ENCODE measurements at places on chromosomes 7 and 10. TPM values are rescaled to one million over a fixed set of nuclear protein-coding genes. Genes with fewer than 3 reads are reported as not detected.

DNA sequence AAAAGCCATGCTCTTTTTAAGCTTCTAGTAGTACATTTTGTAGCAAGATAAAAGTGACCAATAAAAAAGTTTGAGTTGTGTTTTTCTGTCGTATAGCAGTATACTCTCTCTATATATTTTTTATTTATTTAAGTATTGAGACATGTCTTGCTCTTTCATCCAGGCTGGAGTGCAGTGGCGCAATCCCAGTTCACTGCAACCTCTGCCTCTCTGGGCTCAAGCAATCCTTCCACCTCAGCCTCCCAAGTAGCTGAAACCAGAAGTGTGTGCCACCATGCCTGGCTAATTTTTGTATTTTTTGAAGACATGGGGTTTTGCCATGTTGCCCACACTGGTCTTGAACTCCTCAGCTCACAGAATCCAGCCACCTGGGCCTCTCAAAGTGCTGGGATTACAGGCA, 2.8 kb downstream of the SUGCT start:
- DNase-seq = no peak
- H3K4me1 ChIP-seq = peaks cover 4% of the 10 kb centered on the region
- H3K27me3 ChIP-seq = no peaks in the 10 kb centered on the region
- H3K36me3 ChIP-seq = peaks cover 4% of the 10 kb centered on the region
- H3K27ac ChIP-seq = no peak overlapping the region

GRCh38 chr10:23512355-23513058, 73.6 kb downstream of the OTUD1 start:
- H3K4me1 ChIP-seq = peaks cover 3% of the 10 kb centered on the region
- no peak overlapping the region for H3K27ac ChIP-seq
- DNase-seq = peak; percentile 54

- no peak overlapping the region for H3K4me3 ChIP-seq
- no peak overlapping the region for H3K27ac ChIP-seq
- H3K36me3 ChIP-seq = no peaks in the 10 kb centered on the region
- H3K4me1 ChIP-seq = no peaks in the 10 kb centered on the region
- 0 out of 2 replicates have a peak, but pooled peaks cover 3% of the 10 kb centered on the region for H3K27me3 ChIP-seq
These were observed 64.9 kb downstream of the CTTNBP2 start for GRCh38 chr7:117808341-117808757.

DNA sequence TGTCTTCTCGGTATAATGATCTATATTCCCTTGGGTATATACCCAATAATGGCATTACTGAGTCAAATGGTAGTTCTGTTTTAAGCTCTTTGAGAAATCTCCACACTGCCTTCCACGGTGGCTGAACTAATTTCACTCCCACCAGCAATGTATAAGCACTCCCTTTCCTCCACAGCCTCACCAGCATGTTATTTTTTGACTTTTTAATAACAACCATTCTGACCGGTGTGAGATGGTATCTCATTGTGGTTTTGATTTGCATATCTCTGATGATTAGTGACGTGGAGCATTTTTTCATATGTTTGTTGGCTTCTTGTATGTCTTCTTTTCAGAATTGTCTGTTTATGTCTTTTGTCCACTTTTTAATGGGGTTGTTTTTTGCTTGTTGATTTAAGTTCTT, 33.6 kb downstream of the KIAA1217 start:
- H3K36me3 ChIP-seq = peaks cover 13% of the 10 kb centered on the region
- H3K27me3 ChIP-seq = no peaks in the 10 kb centered on the region
- no peak for DNase-seq

PNLIPRP2 gene
- not detected for total RNA-seq

CYP2E1 gene
- 0.03 TPM for total RNA-seq

Data from SJCRH30 (cell line).